Stimulated activated CD8-positive, alpha-beta memory T cell treated with anti-CD3 and anti-CD28 coated beads, Interleukin-7, amount 100 ng/mL, for 1 hour (primary cell): ENCODE measurements at places on chromosomes 7 and 10.

- no peak for DNase-seq
These were observed 8.2 kb downstream of the TM9SF3 start for GRCh38 chr10:96578633-96579032.

GRCh38 chr10:86592413-86592812 lies 61.9 kb upstream of the OPN4 start:
- DNase-seq = no peak

- no peak for DNase-seq
These were observed 236.5 kb downstream of the SKAP2 start for GRCh38 chr7:26627891-26628341.

DNA sequence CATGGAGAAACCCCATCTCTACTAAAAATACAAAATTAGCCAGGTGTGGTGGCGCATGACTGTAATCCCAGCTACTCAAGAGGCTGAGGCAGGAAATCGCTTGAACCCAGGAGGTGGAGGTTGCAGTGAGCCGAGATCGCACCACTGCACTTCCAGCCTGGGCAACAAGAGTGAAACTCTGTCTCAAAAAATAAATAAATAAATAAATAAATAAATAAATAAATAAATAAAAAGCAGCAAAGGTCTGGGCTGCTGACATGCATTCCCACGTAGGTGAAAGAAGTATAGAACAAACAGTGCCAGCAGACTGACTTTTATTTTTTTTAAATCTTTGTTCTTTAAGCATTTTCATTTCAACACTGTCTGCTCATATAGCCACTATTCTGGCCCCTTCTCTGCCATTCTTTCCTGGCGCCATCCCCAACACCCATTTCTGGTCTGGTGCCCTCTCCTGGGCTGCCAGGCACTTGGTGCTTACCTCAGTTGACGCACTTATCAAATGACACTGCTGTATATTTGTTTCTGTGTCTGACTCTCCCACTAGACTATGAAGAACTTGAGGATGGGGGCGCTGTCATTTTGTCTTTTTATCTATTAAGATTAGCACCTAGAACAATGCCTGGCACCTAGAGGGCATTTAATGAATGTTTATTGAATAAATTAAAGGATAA lies 15.6 kb downstream of the FAM107B start:
- no peak for DNase-seq

DNA sequence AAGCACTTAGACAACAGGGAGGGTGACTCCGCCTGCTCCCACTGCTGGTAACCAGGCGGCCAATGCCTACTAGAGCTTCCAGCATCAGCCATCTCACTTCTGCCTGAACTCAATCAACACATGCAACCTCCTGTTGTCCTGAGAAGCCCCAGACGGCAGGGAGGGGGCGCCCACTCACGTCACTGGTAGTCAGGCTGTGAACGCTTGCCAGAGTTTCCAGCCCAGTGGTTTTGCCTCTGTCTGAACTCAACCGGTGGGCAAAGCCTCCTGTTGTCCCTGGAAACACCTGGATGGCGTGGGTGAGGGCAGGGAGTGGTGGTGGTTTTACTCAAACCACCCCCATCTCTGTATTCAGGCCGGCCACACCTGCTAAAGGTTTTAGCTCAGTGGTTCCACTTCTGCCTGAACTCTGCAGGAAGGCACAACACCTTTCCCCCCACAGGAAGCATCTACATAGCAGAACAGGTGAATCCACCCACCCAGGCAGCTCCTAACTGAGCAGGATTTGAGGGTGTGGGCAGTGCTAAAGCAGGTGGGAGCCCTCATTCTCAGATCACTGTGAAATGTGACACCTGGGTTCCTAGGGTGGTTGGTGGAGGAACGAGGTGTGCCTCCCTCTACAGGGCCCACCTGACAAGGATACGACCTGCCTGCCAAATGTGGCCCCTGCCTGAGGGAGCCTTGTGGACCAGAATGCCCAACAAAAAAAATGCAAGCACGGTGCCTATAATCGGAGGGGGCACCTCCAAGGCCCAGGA lies 563.0 kb upstream of the SEMA3D start:
- DNase-seq = no peak

- DNase-seq = no peak
These were observed 11.9 kb downstream of the ERCC6 start for GRCh38 chr10:49527061-49527460.

GRCh38 chr10:127414024-127414423 lies 135.1 kb upstream of the NPS start:
- DNase-seq = no peak

DNA sequence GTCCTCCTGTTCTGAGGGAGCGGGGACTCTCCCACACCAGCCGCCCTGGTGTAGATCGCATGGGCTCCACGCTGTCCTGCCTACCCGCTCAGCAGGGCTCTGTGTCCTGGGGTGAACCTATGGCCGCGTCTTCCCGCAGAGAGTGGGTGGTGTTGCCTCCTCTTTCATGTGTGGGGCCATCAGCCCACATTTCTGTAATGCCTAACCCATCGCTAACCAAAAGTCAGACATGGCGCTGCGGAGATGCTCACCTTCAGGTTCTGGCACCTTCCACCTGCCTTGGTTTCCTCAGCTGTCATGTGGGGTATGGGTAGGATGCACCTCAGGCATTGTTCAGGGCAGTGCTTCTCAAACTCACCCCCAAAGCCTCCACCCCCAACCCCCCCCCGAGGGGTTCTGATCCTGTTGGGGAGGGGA lies 50.5 kb upstream of the CAMK2B start:
- no peak for DNase-seq

DNA sequence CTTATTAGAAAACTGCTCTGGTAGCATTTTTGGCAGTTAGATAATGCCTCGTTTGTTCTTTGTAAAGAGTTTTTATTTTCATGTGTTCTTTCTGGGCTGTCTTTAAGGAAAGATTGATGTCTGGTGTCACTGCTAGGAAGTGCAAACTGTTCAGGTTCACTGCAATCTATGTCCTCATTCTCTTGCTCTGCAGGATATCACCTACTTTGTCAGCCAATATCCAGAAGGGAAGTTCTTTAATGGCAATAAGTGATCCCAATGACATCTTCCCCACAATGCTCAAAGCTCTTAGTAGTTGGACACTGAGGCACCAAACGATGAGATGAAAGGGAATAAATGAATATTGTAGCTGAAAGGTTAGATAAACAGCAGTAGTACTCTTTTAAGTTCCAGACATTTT lies 115.1 kb downstream of the AGMO start:
- DNase-seq = no peak

- no peak for DNase-seq
These were observed 165.4 kb downstream of the ST7 start for GRCh38 chr7:117118579-117119180.

- peak; percentile 73 for DNase-seq
These were observed at the start of gene LIMK1 for GRCh38 chr7:74083117-74083876. Gene LIMK1, plus strand, starts transcription at chr7:74083804. Its CDS starts 187 bp downstream, at chr7:74083991.

DNA sequence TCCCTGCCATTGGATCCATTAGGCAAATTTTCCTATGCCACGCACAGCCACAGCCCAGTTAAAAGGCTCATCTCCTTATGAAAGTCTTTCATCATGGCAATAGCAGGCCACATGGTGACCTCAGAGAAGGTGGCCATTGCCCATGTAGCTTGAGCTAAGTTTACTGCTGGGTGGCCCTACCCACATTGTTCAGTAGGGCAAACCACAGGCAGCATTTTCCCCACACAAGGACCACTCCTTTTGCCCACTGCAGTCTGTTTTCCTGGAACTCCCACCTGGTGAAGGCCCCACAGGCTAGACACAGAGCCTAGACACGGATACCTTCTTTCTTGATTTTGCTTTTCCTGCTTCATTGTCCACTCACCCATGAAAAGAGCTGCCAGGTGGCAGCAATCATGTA lies 101.5 kb upstream of the NPVF start:
- DNase-seq = no peak

- DNase-seq = no peak
These were observed 221.3 kb upstream of the CSTF2T start for GRCh38 chr10:51920672-51921071.

DNA sequence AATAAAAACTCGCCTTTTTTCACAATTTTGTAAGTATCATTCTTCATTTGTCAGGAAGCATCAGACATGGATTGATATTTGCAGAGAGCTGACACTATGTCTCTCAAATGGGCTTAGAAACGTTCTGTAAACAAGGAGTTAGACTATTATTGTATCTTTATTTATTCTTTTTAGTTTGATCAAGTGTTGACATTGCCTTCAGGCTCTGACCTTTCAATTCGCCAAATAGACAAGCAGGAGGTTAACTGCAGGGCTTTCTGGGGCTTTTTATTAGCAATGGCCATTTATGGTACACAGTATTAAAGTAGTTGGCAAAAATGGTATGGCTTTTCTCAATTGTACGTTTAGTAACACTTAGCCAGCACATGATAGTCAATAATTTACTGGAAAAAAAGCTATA lies 221.7 kb downstream of the ZWINT start:
- no peak for DNase-seq

DNA sequence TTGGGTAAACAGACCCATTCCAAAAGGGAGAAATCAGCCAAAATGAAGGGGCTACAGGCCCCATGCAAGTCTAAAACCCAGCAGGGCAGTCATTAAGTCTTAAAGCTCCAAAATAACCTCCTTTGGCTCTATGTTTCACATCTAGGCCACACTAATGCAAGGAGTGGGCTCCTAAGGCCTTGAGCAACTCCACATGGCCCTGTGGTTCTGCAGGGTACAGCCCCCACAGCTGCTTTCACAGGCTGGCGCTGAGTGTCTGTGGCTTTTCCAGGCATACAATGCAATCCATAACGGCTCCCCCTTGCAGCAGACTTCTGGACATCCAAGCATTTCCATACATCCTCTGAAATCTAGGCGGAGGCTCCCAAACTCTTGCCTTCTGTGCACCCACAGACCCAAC lies 9.0 kb downstream of the TMEM243 start:
- no peak for DNase-seq

GRCh38 chr10:83991986-83992753 lies 147.1 kb upstream of the GHITM start:
- no peak for DNase-seq

- DNase-seq = no peak
These were observed 17.1 kb downstream of the ZNF485 start for GRCh38 chr10:43623351-43623750.

DNA sequence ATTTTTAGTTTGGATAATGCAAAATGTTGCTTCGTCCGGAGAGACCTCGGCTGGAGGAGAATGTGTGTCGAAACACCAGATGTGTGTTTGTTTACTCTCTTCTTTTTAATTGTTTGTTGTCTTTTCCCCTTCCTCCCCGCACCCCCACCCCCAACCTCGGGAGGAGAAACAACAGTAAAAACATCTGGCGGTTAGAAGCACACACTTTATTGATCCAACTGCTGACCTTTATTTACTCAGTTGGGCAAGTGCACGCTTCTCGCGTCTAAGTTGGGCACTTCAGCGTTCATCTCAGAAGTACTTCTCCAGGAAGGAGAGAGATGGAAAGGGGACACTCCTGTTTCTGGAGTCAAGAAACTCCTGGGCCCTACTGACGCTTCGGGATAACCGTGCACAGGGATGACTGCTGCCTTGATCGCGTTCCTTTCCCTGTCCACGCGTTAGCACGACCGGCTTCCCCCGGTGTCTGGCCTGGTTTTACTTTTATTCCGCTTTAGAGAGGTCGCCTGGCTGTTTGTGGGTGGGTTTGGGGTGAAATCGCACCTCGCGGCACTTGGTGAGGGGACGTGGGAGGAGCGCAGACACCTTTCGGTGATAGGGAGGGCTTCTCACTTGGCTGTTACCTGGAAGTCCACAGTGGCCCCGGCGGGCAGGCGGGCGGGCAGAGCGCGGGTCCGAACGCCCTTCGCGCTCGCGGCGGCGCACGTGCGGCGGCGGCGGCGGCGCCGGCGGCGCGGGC lies 168.3 kb upstream of the PPP1R3A start:
- DNase-seq = no peak

- no peak for DNase-seq
These were observed 336.3 kb upstream of the MAGI2 start for GRCh38 chr7:79789584-79790345.

GRCh38 chr10:60816628-60817397 lies 38.5 kb downstream of the CDK1 start:
- no peak for DNase-seq

DNA sequence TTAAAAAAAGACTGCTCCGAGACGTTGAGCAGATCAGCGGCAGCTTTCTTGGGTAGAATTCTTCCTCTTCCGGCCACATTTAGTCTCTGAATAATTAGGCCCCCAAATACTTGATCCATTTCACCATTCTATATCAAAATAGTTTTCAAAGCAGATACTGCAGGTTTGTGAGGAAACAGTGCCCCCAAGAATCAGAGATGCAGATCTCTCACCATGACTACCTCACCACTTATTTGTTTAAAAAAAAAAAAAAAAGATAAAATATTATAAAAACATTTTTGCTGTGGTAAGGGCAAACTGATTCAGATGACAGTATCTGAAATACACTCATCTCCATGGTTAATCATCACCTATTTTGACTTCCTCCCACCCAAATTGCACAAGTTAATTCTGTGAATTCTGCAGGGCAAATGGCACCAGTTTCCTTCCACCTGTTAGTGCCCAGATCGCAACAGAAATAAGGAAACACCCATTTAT lies 210.4 kb downstream of the FAM107B start:
- DNase-seq = no peak

DNA sequence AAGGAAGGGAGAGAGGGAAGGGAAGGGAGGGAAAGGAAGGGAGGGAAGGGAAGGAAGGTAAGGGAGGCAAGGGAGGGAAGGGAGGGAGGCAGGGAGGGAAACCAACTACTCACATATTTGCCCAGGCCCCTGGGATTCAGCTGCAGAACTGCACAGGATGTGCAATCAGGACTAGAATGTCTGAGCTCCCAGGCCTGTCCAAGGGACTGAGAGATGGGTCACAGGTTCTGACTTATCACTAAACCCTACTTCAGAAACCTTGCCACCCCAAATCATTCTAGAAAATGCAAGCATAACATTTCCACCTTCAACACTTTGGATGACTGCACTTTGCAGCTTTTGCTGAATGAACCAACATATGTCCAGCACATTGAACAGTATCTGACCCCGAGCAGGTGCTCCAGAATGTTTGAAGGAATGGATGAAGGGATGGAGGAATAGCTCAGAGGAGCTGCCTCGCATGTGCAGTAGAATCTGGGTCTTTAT lies 245.3 kb downstream of the KCNMA1 start:
- DNase-seq = no peak

DNA sequence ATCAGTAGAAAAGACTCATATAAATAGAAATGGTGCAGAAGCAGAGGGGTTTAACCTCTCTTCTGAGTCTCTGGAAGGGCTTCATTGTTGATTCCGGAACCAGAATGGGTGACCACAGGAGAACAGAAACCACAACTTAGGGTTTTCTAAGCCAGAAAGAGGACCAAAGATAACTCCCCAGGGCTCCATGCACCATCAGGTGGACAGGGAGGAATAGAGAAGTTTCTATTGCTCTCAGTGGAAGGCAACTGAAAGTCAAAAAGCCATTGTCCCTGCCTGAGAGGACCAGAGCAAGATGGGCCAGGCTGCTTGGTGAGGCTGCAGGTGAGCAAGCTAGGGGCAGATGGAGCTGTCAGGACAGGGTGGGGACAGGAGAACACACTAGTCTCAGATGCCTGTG lies 14.6 kb upstream of the NPS start:
- no peak for DNase-seq

DNA sequence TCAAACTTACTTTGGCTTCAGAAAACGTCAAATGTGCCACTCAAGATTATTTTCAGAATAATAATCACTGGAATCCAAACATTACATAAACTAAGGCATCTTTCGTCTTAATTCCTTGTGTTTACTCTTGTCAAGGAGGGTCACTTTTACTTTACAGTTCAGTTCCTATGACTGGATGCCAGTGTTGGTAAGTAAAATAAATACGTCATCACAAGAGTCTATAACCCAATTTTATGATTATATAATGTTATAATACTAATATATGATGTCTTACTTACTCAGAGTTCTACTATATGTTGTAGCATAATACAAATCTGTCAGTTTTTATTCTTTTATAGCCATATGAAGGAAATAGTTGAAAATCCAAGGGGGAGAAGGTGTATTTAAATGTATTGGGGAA lies 123.8 kb downstream of the GPR85 start:
- no peak for DNase-seq
